ENCODE measurements at places on chromosomes 2 and 18.

DNA sequence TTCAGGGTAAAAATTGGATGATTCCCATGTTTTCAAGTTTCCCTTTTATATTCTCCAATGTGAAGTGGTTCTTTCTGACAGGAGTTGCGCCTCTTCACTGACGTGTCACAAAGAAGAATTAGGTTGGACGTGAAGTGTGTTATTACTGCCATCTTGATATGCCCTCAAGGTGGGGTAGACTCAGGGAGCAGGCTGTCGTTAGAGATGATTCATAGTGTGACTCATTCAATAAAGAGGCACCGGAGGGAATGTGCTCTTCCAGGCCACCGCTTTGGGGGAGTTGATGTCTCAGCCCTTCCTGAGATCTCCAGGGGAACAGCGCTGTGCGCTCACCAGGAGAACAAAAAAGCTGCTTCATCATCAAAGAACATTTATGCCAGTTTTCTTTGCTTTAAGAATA is 3.6 kb upstream of the DGKD start:
- peak; percentile 95 for DNase-seq

GRCh38 chr18:9765501-9765900 is 57.4 kb downstream of the RAB31 start:
- DNase-seq, result no peak

GRCh38 chr2:3460831-3461800 is 58.2 kb downstream of the ADI1 start:
- no peak for DNase-seq

GRCh38 chr2:195658541-195658890 is 1.5 kb downstream of the SLC39A10 start:
- DNase-seq, result peak; percentile 77

DNA sequence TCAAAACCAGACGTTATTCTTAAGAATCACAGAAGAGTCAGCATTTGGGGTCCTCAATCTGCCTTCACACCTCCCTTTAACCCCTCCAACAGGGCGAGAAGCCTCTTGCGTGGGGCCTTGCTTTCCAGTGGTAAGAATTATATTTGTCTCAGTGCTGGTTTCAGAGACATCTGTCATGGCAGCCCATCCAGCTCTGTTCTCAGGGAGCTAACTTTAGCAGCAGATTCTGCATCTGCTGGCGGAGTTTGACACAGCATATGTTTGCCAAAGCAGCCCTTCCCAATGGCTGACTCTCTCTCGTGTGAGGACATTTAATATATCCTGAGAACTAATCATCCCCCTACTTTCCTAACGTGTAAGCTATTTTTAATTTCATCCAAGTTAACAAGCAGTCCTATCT is 91.5 kb upstream of the BCL11A start:
- DNase-seq, result no peak

DNA sequence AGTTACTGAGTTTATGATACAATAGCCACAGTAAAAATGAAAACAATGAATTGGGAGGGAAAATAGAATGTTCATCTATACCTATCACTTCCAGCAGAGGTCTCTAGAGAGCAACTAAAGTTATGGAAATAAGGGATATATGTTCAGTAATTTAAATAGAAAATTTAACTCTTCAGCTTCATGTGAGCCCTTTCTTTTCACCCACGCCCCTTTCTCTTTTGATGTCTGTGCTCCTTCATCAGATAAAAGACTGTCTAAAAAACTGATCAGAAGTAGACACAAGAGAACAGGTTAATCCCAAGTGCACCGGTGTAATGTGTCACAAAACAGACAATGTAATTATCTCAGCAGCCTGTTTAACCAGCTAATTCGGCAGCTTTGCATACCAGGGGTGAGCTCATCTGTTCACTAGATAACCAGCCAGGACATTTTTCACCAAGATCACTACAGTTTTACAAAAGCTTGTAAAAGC is 238.5 kb upstream of the ERBB4 start:
- DNase-seq, result no peak
